A549 treated with RU486 at 1 μM for 4 hours (cell line): ENCODE measurements at places on chromosomes 11 and 22. TPM values are rescaled to one million over a fixed set of nuclear protein-coding genes. Genes with fewer than 3 reads are reported as not detected.

The OMP gene
- not detected in 5 replicates for total RNA-seq

The FBXO3 gene
- 17.5 to 30.4 TPM (median 26.2 TPM) in 5 replicates for total RNA-seq

The TNNT3 gene
- not detected in 5 replicates for total RNA-seq

The ASRGL1 gene
- total RNA-seq: 7.1 to 16.1 TPM (median 11.8 TPM) in 5 replicates

The OR5AN1 gene
- not detected in 5 replicates for total RNA-seq

The MS4A12 gene
- total RNA-seq: not detected in 5 replicates

The MCM5 gene
- total RNA-seq: 59.4 to 96.9 TPM (median 82.3 TPM) in 5 replicates

The SLC22A8 gene
- not detected in 5 replicates for total RNA-seq

The FXYD2 gene
- 14.3 to 23.4 TPM (median 14.8 TPM) in 5 replicates for total RNA-seq

The MYO18B gene
- total RNA-seq: 0.02 to 0.10 TPM (median 0.05 TPM) in 3 of 5 replicates, not detected in the others

The COX8A gene
- total RNA-seq: 625 to 1,017 TPM (median 974 TPM) in 5 replicates

The KCNJ5 gene
- 0.10 TPM in 1 of 5 replicates, not detected in the others for total RNA-seq

The LRRC32 gene
- 0.13 to 0.46 TPM (median 0.19 TPM) in 5 replicates for total RNA-seq

The RFPL3 gene
- total RNA-seq: not detected in 5 replicates

The JHY gene
- 3.0 to 3.7 TPM (median 3.5 TPM) in 5 replicates for total RNA-seq

The ANKRD13D gene
- total RNA-seq: 18.9 to 30.0 TPM (median 26.2 TPM) in 5 replicates

The C11orf87 gene
- 0.02 to 0.03 TPM in 2 of 5 replicates, not detected in the others for total RNA-seq

The FGF4 gene
- not detected in 5 replicates for total RNA-seq

The DGCR6L gene
- 29.0 to 45.2 TPM (median 42.3 TPM) in 5 replicates for total RNA-seq

The TCN1 gene
- 0.15 to 0.50 TPM (median 0.43 TPM) in 5 replicates for total RNA-seq

The OR56A3 gene
- not detected in 5 replicates for total RNA-seq

The TMPRSS5 gene
- total RNA-seq: 0.07 to 0.20 TPM (median 0.12 TPM) in 4 of 5 replicates, not detected in the other

The FOLH1 gene
- not detected in 5 replicates for total RNA-seq

The LRRC4C gene
- not detected in 5 replicates for total RNA-seq

The TRIM51 gene
- not detected in 5 replicates for total RNA-seq

The CBLIF gene
- total RNA-seq: not detected in 5 replicates

The ALG8 gene
- 48.8 to 68.8 TPM (median 62.6 TPM) in 5 replicates for total RNA-seq
